ENCODE measurements at places on chromosomes 5 and 9.

GRCh38 chr5:16690243-16690852 lies 73.6 kb upstream of the RETREG1 start:
- DNase-seq, result no peak

- no peak for DNase-seq
Observed at GRCh38 chr5:161507591-161507990, 38.9 kb downstream of the GABRB2 start.

GRCh38 chr5:172315587-172316493 lies 32.3 kb upstream of the UBTD2 start:
- DNase-seq, result no peak

- DNase-seq, result no peak
Observed at GRCh38 chr5:27311544-27311943, 273.2 kb upstream of the CDH9 start.

DNA sequence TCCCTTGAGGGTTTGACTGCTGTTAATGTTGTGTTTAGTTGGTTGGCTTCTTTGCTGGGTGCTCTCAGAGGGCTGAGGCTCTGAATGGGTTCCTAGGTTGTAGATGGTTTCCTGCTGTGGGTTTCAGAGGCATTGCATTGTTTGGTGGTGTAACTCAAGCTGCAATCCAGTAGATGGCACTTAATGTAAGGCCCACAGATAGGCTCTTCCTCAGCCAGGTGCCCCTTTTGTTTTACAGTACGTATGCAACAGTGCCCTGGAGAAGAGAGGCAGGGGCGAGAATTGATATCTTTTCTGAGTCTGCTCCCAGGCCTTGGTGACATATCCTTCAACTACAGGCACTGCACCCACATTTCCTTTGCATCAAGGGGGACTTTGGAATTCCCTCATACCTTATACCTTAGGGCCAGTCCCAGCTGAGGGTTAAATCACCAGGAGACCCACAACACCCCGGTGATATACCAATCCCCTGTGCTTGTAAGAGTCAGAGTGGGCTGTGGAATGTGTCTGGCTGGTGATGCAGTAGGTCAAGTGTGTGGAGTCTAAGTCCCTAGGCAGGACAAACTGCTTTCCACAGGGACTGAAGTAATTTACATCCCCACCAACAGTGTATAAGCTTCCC lies 7.0 kb upstream of the UGT3A2 start:
- DNase-seq, result peak; percentile 25

GRCh38 chr9:105957830-105958229 lies 263.5 kb downstream of the TMEM38B start:
- DNase-seq, result no peak

DNA sequence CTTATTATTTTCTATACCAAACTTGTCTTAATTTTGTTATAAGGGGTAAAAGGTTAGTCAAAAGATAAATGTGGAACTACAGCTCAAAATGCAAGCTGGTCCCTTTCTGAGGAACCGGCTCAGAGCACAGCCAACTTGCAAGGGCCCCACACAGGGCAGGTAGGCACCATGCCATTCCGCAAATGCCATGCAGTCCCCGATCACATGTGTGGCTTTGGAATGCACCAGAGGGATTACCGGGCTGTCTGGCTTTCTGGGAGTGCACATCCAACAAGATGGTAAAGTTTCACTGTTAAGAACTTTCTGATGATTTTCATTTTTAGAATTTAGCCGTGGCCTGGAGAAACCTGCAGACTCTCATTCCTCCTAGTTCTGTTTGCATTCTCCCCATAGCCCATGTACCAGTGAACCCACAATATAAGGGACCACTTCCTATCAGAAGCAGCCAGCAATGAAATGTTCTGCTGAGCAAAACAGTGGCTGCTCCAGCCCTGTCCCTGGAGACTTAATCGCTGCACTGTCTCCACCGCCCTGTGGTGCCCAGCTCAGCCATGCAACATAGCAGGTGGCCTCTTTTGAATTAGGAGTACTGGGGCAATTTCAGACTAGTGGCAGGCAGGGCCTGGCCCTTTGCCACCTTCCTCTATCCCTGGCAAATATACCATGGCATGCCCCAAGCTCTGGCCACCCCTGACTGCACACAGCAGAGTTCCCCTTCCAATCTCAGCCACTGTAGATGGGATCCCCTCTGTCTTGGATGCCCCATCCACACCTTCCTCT lies 11.4 kb downstream of the SHB start:
- peak; percentile 28 for DNase-seq

DNA sequence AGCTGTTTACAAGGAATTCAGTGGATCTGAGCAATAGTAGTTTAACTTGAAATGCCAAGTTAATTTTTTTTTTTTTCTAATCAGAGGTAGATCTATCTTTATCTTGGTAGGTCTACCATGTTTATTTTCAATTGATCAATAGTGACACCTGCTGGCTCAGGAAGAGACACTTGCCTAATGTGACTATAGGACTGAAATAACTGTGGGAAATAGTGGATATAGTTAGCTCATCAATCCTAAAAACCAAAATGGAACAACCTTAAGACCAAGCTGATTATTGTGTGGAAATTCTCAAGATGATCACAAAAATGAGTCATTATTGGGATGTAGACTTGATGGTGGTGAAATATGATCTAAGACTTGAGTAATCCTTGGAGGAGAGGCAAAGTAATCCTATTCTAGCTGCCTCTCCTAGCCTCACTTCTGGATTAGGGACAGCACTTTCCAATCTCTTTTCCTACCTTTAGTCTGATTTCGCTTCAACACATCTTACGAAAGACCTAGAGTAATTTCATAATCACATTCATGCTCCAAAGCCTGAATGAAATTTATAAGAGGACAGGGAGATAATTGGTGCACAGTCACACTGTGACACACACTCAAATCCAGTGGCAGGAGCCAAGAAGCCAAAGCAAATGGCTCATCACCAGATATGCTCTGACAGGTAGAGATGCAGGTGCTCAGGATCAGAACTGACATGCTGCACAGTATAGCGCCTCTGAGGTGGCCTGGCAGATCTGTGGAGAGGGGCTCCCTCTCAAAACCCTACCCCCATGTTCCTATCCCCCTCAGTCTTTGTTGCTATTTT lies 156.3 kb downstream of the HMHB1 start:
- DNase-seq, result no peak

DNA sequence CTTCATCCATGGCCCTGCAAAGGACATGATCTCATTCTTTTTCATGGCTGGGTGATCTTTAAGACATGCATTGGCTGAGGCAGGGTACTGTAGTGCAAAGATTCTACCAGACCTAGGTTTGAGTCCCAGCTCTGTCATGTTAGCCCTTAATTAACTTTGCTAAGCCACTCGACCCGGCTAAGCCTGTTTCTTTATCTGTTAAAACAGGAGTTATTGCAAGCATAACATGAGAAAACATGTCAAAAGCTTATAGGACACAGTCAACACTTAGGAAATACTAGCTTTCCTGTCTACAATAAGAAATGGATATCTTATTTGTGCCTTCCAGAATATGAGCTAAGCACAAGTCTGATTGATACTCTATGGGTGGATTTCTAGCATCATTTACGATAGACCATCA lies 92.6 kb downstream of the RASEF start:
- no peak for DNase-seq

GRCh38 chr9:31334837-31335528 lies 1049.5 kb upstream of the ACO1 start:
- DNase-seq, result no peak

DNA sequence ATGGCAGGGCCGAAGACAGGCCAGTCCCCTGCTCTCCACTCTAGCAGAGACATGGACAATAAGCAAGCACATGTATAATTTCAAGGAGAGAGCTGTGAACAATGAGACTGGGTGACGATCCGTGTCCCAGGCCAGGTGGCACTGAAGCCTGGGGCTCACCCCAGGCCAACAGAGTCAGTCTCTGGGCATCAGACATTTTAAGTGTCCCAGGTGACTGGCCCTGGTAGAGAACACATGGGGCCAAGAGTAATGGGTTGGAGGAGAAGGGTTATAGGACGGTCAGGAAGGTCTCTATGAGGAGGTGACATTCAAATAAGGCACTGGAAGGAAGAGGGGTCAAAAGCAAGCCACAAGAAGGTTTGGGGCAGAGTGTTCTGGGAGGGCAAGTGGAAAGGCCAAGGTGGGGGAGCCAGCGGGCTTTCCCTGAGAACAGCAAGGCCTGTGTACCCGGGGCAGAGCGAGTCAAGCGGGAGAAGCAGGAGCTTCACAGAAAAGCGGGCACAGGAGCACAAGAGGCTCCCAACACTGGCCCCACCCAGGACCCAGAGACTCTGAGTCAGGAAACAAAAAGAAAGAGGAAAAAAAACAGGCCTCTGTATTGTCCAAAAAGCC lies 1.1 kb upstream of the AKNA start:
- DNase-seq, result no peak

DNA sequence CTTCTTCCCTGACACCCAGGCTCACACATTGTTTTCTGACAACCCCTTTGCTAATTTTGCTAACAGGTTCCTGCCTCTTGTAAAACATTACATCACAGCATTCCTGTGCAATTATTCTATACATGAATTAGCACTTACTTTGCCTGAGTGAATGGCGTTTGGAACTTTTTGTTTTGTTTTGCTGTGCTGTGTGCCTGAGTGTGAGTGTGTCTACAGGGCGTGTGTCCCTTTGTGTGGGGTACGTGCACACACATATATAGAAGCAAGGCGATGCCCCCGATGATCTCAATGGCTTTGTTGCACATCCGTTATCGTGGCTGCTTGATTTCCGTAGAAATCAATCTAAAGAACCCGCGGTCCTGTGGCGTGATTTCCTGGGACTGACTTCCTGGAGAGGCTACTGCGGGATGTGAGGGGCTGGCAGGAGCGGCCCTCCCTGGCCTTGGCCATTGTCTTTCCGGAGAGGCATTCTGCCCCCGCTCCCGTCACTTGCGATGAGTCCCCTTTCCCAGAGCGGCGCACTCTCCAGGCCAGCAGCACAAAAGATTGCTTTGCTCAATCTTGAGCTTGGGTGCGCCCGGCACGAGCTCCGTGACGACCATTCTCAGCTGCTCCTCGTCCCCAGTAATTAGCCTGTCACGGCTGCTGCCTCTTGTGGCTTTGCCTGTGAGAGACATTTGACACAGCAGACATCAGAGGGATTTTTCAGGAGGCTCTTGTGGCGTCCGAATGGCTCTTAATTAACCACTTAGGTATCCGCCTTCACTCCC lies 398.1 kb upstream of the IRX1 start:
- DNase-seq, result peak; percentile 62

GRCh38 chr5:170095646-170096045 lies 10.1 kb upstream of the FOXI1 start:
- no peak for DNase-seq

DNA sequence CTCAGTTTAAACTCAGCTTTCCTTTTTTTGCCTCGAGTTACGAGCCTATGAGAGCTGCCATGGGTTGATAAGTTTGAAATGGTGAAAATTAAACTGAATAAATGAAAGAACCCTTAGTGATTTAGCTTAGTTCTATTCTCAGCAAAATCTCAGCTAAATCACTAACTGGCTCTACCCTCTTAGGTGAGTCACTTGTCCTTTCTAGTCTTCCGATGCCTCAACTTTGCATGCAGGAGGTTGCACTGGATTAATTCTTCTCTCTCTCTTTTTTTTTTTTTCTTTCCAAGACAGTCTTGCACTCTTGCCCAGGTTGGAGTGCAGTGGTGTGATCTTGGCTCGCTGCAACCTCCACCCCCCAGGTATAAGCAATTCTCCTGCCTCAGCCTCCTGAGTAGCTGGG lies 83.9 kb downstream of the PAPPA start:
- DNase-seq, result no peak

DNA sequence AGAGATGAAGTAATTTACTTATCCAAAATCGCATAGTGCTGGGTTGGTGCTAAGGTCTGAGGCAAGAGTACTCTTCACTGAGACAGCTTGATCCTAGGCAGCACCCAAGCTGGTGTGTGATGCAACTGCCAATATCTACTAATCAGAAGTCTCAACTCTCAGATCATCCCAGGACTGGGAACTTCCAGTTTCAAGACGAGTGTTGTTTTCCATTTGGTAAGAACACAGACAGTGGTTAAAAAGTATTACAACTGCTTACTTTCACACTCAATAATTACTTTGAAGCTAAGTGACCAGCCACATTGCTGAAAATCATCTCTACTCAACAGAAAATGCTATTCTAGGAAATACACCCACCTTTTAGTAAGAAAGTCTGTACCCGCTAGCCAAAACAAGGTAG lies 45.3 kb downstream of the FBXW11 start:
- no peak for DNase-seq

DNA sequence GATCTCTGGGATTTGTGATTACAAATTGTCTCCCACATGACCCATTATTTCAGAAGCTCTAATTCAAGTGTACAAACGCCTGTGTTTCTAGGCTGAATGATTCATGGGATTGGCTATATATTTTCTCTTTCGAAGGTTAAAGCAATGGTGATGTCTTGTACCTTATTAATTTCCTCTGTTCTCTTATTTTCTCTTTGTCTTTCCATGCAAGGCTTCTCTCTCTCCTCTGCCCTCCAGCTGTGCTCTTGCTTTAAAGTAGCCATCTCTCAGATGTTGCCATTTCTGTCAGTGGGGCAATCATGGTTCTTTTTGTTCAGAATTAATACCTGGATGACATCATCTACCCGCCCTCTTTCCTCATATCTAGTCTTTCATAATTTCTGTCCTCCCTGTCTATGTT lies 184.3 kb upstream of the ATP10B start:
- no peak for DNase-seq

DNA sequence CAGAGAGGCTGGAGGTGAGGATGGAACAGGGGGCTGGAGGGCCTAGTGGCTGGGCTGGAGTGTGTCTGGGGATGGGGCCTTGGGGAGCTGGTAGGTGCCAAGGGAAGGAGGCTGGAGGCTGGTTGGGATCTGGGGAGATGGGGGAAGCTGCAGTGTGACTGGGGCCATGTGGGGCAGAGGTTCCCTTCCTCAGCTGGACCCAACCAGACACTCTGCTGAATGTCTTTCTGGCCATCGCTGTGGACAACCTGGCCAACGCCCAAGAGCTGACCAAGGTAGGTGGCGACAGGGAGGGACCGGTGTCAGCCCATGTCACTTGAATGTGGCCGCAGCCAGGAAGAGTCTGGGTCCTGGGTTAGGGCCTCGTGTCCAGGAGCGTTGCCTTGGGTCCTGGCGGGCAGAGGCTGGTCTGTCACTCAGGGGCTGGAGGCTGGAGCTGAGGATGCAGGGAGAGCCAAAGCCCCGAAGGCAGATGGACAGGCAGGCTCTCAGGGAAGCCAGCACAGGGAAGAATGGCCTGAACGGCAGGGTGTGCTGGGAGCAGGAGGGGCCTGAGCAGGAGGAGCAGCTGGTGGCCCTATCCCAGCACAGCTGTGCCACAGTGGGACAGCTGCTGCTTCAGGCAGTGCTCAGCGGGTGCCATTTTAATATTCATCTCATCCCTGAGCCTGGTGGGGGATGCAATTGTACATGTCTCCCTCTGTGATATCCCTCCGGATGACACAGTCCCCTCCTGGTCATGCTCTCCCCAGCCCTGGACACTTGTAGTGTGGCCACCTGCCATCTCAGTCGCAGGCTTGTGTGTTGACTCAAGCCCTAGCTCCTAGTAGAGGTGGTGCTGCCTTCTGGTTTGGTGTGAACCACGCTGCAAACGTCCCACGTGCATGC lies 132.5 kb downstream of the CACNA1B start:
- no peak for DNase-seq

Data from NCI-H2107 (cell line).